ENCODE measurements at places on chromosomes 4 and X.

DNA sequence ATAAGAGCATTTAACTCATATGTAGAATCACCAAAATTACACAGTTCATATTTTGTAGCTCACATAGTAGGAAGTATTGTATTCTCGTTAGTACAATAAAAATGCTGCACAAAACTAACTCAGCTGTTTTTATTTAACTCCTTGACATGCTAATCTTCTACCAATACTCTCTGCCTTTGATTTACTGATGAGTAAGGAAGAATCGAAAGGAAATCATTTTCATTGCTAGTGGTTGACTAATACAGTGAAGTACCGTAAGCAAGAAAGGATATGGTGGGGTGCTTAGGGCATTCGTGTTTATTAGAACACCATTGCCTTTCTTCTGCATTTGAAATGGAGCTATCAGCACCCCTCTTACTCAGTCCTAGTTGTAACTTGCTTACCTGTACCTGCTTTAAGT lies 1239.1 kb upstream of the TENM3 start:
- no peak for DNase-seq

DNA sequence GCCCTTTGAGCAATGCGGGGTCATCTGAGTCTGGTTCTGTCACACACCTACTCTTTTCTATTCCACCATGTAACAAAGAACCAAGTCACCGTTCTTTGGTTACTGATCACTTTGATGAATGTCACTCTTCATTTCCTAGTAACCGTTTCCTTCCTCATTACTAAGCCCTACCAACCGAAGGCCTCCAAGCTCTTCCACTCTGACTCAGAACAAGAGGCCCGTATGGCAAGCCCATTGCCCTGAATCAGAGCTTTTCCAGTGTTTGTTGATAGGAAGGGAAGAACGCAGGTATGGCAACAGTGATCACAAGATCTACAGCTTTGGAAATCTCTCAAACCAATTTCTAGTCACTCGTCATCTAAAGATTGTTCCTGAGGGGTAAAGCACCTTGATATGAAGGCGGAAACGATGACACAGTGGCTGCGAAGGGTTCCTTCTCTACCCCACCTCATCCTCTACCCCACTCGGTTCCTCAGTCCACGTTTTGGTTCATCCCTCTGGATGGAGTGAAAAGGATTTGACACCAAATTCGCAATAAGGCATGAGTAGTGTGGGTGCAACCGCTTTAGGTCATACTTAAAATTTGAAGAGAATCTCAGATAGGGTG lies 28.0 kb upstream of the CD40LG start:
- no peak for DNase-seq

DNA sequence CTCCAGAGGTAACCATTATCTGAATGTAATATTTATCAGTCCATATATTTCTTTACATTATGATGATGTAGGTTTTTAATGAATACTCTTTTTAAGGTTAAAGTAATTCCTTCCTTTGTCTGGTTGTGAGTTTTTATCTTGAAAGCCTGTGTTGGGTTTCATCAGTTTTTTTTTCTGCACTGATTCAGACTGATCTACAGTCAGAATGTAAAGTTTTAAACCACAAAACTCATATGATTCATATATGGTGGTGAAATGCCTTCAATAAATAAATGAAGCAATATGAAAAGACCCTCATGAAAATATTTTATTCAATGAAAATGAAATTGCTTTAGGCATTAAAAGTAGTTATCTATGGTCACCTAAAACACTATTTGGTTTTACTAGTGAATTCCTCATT lies 47.1 kb downstream of the SORBS2 start:
- no peak for DNase-seq

DNA sequence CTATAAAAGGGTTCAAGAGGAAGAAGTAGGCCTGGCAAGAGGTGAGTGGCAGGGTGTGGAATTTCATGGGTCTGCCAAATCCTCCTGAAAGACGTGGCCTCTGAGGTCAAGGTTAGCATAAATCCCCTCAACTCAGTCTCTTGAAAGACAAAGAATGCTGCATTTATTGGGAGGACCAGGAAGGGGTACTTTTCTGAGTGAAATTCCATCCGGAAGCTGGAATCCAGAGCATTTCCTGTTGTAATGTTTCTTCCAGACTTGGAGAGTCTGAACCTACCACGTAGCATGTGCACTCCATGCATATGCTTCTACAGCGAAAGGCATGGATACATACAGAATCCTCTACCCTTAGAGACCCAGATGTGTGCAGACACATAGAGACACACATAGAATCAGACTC lies 13.4 kb upstream of the FGD1 start:
- no peak for DNase-seq

- DNase-seq = no peak
Measured at GRCh38 chr4:15729910-15730533, 27.2 kb downstream of the BST1 start.

DNA sequence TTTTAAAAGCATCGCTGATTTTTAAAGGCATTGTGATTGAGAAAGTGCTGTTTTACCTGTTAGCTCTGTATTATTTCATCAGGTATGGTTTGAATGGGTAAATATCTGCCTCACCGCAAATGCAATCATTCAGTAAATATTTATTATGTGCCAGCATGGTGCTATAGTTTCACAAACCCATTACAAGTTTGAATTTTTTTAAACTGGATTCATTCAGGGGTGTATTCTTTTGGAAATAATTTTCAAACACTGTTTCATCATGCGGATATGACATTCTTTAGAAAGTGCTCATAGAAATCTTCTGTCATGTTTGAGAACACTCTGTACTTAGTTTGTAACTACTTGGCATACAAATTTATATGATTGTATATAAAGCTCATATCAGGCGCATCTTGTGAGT lies 37.2 kb downstream of the LIMCH1 start:
- DNase-seq = no peak

Data from left ventricle myocardium superior (tissue), 1 donor.